ENCODE measurements at places on chromosomes 4 and X.
A peak's percentile ranks its signal among the peaks of the same experiment; 100 is the strongest.

GRCh38 chrX:14927401-14927800 lies 54.2 kb downstream of the MOSPD2 start:
- no peaks in the 10 kb centered on the region for H3K36me3 ChIP-seq
- H3K27ac ChIP-seq, result no peak overlapping the region
- no peaks in the 10 kb centered on the region for H3K27me3 ChIP-seq
- no peak overlapping the region for H3K4me3 ChIP-seq

DNA sequence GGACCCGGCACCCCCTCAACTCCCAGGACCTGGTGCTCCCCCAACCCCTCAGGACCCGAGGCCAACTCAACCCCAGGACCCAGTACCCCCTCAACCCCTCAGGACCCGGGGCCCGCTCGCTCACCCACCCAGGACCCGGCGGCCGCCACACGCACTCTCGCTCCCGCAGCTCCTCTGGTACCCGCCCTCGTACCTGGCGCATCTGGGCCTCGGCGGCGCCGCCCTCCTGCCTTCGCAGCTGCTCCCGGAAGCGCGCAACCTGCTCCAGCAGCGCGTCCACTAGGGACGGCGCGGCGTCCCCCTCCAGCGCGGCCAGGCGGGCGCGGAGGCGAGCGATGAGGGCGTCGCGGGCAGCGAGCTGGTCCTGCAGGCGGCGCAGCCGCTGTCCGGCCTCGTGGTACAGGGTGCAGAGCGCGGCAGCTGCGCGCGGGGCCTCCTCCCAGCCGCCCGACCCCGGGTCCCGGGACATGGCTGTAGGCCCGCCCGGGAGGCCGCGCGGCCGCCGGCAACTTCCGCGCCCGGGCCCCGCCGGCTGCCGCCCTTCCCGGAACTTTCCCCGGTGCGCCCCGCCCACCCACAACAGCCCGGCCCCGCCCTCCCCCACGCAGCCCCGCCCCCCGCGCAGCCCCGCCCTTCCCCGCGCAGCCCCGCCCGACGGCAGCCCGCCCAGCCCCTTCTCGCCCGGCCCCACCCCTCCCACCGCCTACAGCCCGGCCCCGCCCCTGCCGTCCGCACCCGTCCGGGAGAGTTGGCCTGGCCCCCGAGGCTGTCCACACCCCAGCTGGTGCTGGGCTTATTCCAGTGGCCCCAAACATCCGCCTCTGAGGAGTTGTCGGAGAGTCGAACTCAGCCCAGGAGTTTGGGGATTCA lies at the start of gene TNIP2:
Gene TNIP2, minus strand, starts transcription at position 516 of the 870 bp plus-strand sequence. Its CDS starts 47 bp downstream, at position 469.
- H3K4me3 ChIP-seq, result peak within 1 kb of the TSS; percentile 72
- no peaks in the 10 kb centered on the region for H3K36me3 ChIP-seq
- DNase-seq, result peak; percentile 62
- H3K27ac ChIP-seq, result peak within 1 kb of the TSS; percentile 39
- no peaks in the 10 kb centered on the region for H3K27me3 ChIP-seq

DNA sequence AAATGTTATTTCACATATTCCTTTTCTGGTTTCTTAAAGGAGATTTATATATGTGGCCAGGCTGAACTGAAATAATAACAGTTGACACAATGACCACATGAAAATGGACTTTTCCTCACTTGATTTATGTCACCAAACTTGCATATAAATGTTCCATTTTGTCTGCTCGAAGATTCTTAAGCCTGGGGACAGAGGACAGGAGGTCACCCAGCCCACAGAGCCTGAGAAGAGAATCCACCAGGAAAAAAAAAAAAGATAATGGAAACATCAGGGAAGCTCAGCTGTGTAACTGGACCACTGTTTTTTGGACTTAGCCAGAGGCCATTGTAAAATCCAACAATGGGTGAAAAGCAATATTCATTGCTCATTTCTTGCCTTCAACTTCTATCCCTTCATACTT lies 359.0 kb upstream of the FGF16 start:
- no peak overlapping the region for H3K27ac ChIP-seq

GRCh38 chr4:48187813-48188212 lies 53.8 kb upstream of the TXK start:
- no peaks in the 10 kb centered on the region for H3K4me1 ChIP-seq
- DNase-seq, result no peak
- H3K27me3 ChIP-seq, result no peaks in the 10 kb centered on the region
- no peak overlapping the region for H3K27ac ChIP-seq
- no peak overlapping the region for H3K4me3 ChIP-seq

GRCh38 chrX:72115380-72115779 lies 16.3 kb downstream of the RTL5 start:
- peaks cover 11% of the 10 kb centered on the region for H3K4me1 ChIP-seq
- no peaks in the 10 kb centered on the region for H3K27me3 ChIP-seq
- H3K27ac ChIP-seq, result no peak overlapping the region
- H3K36me3 ChIP-seq, result no peaks in the 10 kb centered on the region
- no peak overlapping the region for H3K4me3 ChIP-seq

- H3K27ac ChIP-seq, result no peak overlapping the region
- H3K4me1 ChIP-seq, result no peaks in the 10 kb centered on the region
- no peak for DNase-seq
- no peak overlapping the region for H3K4me3 ChIP-seq
- no peaks in the 10 kb centered on the region for H3K36me3 ChIP-seq
Measured at GRCh38 chrX:120741452-120741851, 111.6 kb upstream of the C1GALT1C1 start.

- no peaks in the 10 kb centered on the region for H3K27me3 ChIP-seq
- peaks cover 17% of the 10 kb centered on the region for H3K4me1 ChIP-seq
- no peak for DNase-seq
- no peak overlapping the region for H3K27ac ChIP-seq
- H3K36me3 ChIP-seq, result peaks cover 67% of the 10 kb centered on the region
Measured at GRCh38 chrX:16589826-16590225, 60.1 kb upstream of the S100G start.

- peaks cover 12% of the 10 kb centered on the region for H3K36me3 ChIP-seq
- no peak for DNase-seq
- H3K27ac ChIP-seq, result no peak overlapping the region
- no peak overlapping the region for H3K4me3 ChIP-seq
- H3K27me3 ChIP-seq, result no peaks in the 10 kb centered on the region
Measured at GRCh38 chr4:184729946-184730345, 4.0 kb downstream of the CENPU start.

GRCh38 chrX:129613596-129613995 lies 41.2 kb downstream of the APLN start:
- H3K4me1 ChIP-seq, result no peaks in the 10 kb centered on the region
- H3K27ac ChIP-seq, result no peak overlapping the region
- no peak for DNase-seq
- no peak overlapping the region for H3K4me3 ChIP-seq
- H3K36me3 ChIP-seq, result no peaks in the 10 kb centered on the region
- H3K27me3 ChIP-seq, result peaks cover 5% of the 10 kb centered on the region

DNA sequence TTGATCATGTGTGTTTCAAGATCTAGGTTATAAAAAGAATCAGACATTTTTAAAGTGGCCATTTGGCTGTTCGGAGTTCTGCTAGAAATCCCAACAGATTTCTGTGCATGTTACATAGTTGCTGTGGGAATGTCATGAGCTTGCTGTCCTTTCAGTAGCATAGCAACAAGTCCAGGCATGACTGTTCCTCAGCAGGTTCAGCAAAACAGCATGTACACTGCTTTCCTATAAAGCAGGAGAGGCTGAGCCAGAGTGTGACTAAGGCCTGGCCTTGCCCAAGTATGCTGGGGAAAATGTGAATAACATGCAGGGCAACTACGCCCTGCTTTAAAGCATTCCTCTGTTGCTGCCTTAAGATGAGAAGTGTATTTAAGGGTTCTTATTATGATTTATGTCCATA lies 217.1 kb upstream of the SMIM31 start:
- H3K36me3 ChIP-seq, result peaks cover 1% of the 10 kb centered on the region
- H3K4me1 ChIP-seq, result peaks cover 1% of the 10 kb centered on the region
- no peaks in the 10 kb centered on the region for H3K27me3 ChIP-seq
- DNase-seq, result no peak

GRCh38 chrX:126338916-126339315 lies 172.8 kb upstream of the DCAF12L2 start:
- no peaks in the 10 kb centered on the region for H3K27me3 ChIP-seq
- peaks cover 4% of the 10 kb centered on the region for H3K4me1 ChIP-seq
- no peak for DNase-seq

- H3K36me3 ChIP-seq, result no peaks in the 10 kb centered on the region
- peaks cover 14% of the 10 kb centered on the region for H3K27me3 ChIP-seq
- H3K4me1 ChIP-seq, result no peaks in the 10 kb centered on the region
- DNase-seq, result no peak
- no peak overlapping the region for H3K4me3 ChIP-seq
- no peak overlapping the region for H3K27ac ChIP-seq
Measured at GRCh38 chr4:77538144-77538543, 67.5 kb upstream of the CXCL13 start.

DNA sequence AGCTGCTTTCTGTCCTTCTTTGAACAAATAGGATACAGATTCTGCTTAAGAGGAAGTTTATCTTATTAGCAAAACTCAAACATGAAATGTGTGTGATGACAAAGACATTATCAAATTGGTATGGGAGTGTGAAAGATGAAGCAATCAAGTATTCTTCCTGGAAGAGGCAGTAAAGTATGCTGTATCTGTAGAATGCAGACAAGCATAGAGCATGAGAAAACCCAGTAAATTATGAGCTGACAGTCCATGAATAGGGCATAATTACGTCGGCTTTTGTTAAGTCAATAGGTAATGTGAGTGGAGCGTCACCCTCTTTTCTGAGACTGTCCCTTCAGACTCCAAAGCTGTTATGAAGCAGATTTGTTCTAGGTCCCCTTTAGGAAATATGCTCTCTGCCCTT lies 458.6 kb upstream of the NWD2 start:
- no peaks in the 10 kb centered on the region for H3K4me1 ChIP-seq
- H3K27ac ChIP-seq, result no peak overlapping the region
- H3K36me3 ChIP-seq, result no peaks in the 10 kb centered on the region
- DNase-seq, result no peak
- H3K4me3 ChIP-seq, result no peak overlapping the region

DNA sequence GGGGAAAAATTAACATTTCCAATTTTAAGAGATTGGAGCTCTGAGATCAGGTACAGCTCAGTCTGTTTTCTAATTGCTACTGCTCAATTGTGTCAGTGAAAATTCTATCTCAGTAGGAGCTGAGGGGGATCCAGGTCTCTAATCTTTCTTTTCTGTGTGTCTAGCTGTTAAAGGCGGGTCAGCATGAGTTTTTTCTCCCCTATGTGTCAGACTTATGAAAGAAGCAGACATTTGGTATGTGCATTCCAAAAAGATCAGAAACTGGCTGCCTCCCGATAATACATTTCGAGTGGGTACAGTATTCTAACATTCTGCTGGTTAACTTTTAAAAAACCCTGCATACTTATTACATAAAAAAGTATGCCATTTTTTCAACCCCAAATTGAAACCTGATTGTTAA lies 72.4 kb downstream of the PCDH7 start:
- DNase-seq, result no peak
- peak overlapping the region; percentile 39 for H3K27ac ChIP-seq
- no peak overlapping the region for H3K4me3 ChIP-seq
- H3K27me3 ChIP-seq, result no peaks in the 10 kb centered on the region
- peaks cover 33% of the 10 kb centered on the region for H3K4me1 ChIP-seq

GRCh38 chr4:168134651-168135050 lies 42.3 kb downstream of the ANXA10 start:
- no peaks in the 10 kb centered on the region for H3K36me3 ChIP-seq
- no peak for DNase-seq
- H3K4me1 ChIP-seq, result no peaks in the 10 kb centered on the region
- H3K27me3 ChIP-seq, result no peaks in the 10 kb centered on the region
- H3K27ac ChIP-seq, result no peak overlapping the region
- no peak overlapping the region for H3K4me3 ChIP-seq
